Tibial nerve (tissue), 4 donors: ENCODE measurements at places on chromosomes 11 and 22.

DNA sequence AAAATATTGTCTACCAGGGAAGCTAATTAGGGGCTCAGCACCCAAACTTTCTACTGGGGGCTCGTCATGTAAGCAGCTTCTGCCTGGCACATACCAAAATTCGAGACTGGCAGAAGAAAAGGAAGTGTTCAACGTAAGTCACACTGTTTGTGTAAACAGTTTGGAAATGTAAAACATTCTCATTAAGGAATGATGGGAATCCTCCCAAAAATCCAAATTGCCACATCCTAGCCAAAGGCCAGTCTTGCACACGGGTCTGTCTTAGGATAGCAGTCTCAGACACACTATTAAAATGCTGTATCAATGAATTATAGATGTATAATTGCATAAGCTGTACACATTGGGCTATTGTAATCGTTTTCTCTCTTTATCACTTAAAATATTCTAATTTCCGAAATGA, 28.9 kb downstream of the CUL5 start:
- DNase-seq, result no peak

DNA sequence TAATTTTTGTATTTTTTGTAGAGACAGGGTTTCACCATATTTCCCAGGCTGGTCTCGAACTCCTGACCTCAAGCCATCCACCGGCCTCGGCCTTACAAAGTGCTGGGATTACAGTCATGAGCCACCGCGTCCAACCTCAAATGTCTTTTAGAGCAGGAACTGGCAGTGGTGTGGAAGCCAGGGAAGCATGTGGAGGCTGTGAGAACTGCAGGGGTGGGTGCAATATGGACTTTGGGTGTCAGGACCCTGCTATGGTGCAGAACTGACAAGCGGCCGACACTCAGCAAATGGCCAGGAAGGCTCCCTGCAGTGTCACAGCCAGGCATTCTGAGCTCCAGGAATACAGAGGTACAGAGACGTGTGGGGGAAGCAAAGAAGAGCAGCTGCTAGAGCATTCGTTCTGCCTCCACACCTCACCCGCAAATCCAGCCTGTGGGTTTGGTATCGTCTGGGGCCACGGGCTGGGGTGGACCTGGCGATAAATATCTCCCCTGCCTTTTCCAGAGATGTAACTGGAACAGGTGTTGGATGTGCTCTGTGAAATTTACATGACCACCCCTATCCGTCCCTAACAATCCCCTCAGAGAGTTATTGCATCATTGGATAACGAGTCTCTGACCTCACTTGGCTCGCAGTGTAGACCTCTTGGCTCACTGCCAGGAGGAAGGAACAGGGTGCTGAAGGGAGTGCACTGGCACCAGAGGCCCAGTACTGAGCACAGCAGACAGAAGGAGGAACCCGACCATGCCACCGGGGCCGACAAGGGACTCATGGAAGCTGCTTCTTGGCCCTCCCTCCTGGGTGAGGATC, 624.7 kb upstream of the B3GAT1 start:
- DNase-seq, result no peak

- DNase-seq, result peak; percentile 35
Observed at GRCh38 chr11:61742391-61742790, 10.0 kb upstream of the MYRF start.

DNA sequence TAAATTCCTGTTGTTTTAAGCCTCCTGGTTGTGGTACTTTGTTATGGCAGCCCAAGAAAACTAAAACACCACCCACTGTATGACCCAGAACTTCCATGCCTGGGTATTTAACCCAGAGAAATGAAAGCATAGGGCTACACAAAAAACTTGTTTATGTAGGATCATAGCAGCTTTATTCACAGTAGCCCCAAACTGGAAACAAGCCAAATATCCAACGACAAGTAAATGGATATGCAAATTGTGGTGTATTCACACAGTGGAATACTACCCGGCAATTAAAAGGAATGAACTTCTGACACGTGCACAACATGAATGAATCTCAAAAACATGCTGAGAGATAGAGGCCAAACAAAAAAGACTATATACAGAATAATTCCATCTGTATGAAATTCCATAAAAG, 62.2 kb upstream of the NAV2 start:
- DNase-seq, result no peak
